Activated CD4-positive, alpha-beta T cell treated with anti-CD3 and anti-CD28 coated beads, Interleukin-2, amount 50 U/mL, for 4 hours (primary cell): ENCODE measurements at places on chromosomes 7 and 10.

GRCh38 chr10:110387983-110388686, 83.4 kb upstream of the SMNDC1 start:
- DNase-seq, result peak; percentile 71

GRCh38 chr10:97589479-97589878, at the start of gene C10orf62:
C10orf62 (plus strand) TSS chr10:97589721; CDS start chr10:97589898, 177 bp downstream.
- DNase-seq, result no peak

GRCh38 chr7:120052884-120053382, 220.0 kb upstream of the KCND2 start:
- no peak for DNase-seq

DNA sequence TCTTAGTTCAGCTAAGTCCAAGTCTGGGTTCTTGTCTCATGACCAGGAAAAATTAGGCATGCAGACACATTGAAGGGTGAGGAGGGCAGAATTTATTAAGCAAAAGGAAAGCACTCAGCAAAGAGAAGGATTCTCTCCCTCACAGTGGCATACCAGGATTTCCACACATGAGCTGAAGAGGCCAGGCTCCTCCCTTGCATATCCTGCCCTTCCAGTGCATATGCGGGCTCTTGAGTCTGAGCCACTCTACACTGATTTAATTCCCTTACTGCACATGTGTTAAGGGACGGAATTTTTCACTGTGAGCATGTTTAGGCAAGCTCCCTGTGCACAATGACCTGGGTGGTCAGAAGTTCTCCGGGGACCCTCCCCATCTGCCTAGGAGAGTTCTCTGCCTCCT, 652.7 kb upstream of the POM121L12 start:
- DNase-seq, result no peak

DNA sequence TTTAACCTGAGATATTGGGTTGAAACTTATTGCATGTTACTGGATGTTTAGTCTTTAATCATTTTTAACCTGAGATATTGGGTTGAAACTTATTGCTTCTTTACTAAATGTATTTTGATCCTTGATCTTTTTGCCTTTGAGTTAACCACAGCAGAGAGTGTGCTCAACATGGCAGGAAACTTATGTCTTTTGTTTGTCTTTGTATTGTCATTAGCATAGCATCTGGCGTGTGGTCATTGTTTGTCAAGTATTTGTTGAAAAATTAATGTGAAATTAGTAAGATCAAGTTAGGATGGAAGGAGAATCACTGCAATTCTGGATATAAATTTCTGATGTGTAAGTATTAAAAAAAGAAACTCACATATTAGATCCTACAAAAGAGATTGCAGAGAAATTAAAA, 8.2 kb downstream of the MRC1 start:
- DNase-seq, result no peak

DNA sequence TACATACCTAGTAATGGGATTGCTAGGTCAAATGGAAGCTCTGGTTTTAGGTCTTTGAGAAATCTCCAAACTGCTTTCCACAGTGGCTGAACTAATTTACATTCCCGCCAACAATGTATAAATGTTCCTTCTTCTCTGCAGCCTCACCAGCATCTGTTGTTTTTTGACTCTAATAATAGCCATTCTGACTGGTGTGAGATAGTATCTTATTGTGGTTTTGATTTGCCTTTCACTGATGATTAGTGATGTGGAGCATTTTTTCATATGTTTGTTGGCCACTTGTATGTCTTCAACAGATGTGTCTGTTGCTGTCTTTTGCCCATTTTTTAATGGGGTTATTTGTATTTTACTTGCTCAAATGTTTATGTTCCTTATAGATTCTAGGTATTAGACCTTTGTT, 675.5 kb downstream of the SUGCT start:
- DNase-seq, result no peak

- DNase-seq, result no peak
These were observed 61.7 kb upstream of the NXPH1 start for GRCh38 chr7:8371742-8372141.

DNA sequence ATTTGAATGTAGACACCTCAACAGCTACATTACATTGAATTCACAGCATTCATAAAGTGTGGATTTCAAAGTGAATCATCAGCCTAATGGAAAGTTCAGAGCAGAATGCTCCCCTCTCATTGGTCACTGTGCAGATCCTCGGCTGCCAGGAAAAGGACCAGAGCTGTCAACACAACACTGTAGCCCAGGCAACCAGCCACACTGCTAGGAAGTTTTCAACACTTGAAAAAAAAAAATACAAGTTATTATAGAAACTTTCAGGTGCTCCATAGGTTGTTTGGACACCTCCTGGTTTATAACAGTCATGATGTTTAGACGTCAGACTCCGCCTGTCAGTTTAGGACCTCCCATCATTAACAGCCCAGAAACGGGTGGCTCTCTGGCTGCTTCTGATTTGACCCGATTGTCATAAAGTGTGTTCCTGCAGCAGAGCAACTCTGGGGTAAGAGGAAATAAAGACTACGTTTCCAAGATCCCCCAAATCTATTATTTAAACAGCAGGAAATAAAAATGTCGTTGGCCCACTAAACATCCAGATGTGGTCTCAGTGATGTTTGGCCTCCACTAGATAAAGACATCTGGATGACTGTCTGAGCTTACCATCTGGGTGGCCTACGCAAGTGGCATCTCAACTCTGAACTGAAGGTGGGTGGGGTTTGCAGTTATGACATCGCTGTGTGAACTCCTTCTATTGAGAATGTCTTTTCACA, 117.4 kb downstream of the CABCOCO1 start:
- no peak for DNase-seq

DNA sequence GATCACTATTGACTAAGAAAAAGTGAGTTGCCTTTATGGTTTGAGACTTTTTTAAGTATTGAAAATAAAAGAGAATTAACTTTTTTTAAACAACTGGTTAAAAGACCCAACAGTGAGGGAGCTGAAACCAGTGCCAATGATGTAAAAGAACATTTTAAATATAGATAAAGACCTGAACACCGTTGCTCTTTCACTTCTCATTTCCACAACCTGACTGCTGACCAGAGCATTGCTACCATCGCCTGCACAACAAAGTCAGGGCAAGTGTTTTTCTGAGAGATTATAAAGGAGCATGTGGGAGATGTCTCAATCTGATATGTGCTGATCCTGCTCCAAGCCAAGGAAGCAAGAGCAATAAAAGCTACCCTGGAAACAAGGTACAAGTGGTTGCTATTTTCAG, 34.7 kb downstream of the IMMP2L start:
- no peak for DNase-seq

DNA sequence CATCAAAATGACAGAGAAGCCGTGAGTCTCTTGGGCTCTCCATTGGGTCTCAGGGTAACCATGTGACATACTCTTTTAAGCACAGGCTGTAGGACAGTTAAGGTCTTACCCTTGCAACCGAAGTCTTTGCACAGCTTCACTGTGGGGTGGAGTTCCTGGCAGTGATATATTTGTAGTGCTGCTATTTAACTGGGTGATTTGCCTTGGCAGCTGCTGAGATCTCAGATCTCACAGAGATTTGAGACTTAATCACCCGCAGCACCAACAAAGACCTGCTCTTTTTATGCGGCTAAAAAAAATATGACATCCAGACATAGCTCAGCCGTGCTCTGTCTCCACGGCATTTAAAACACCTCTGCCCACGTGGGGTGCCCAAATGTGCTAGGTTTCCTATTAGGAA, 63.4 kb upstream of the NPTX2 start:
- DNase-seq, result no peak

DNA sequence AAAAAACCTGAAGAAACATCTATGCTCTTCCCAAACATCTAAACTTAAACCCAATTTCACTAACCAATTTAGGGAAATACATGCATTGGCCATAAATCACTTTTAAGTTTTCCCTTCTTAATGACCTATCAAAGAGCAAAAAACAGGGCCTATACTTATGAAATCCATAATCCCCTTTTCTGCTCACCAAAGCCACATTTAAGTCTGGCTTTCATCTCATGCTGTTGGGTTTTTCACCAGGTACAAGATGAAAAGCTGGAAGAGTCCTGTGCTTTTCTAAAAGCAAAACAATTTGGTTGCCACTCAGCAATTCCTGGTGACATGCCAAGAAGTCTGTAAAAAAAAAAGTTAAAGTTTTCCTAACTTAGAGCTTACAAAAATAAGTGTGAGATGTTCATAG, 92.6 kb downstream of the HPSE2 start:
- DNase-seq, result no peak

DNA sequence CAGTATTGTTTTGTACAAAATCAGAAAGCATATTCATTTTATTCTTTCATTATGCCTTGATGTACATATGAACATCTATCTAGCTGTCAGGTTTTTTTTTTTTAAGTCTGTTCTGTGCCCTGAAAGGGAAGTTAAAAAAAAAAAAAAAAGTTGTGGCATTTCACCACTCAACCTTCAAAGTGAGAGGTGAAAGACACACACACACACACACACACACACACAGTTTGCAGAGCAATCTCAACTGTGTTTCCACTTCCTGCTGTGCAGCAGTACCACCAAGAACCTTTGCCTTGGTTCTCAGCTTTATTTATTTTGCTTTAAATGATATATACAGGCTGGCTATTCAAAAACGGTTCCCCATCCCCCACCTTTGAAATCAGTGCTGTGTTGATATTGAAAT, 955.6 kb downstream of the GATA3 start:
- no peak for DNase-seq

- no peak for DNase-seq
These were observed 15.4 kb downstream of the WDFY4 start for GRCh38 chr10:48700071-48700470.
